BJ (cell line): ENCODE measurements at places on chromosomes 2 and 18. TPM values are rescaled to one million over a fixed set of nuclear protein-coding genes. Genes with fewer than 3 reads are reported as not detected.

The RGPD3 gene
- polyA plus RNA-seq, result 0.02 and 0.10 TPM in 2 replicates

The SKA1 gene
- 6.2 and 9.7 TPM in 2 replicates for polyA plus RNA-seq

The TAF1B gene
- polyA plus RNA-seq, result 7.6 and 16.8 TPM in 2 replicates

The IL37 gene
- not detected in 2 replicates for polyA plus RNA-seq

The RFX8 gene
- 1.7 and 2.1 TPM in 2 replicates for polyA plus RNA-seq

The IGFBP5 gene
- polyA plus RNA-seq, result 882 and 1,060 TPM in 2 replicates

The WNT6 gene
- not detected in 2 replicates for polyA plus RNA-seq

The PAIP2B gene
- polyA plus RNA-seq, result 0.11 and 0.29 TPM in 2 replicates

GRCh38 chr2:183179156-183179555 is 54.9 kb downstream of the NUP35 start:
- no peak for DNase-seq

DNA sequence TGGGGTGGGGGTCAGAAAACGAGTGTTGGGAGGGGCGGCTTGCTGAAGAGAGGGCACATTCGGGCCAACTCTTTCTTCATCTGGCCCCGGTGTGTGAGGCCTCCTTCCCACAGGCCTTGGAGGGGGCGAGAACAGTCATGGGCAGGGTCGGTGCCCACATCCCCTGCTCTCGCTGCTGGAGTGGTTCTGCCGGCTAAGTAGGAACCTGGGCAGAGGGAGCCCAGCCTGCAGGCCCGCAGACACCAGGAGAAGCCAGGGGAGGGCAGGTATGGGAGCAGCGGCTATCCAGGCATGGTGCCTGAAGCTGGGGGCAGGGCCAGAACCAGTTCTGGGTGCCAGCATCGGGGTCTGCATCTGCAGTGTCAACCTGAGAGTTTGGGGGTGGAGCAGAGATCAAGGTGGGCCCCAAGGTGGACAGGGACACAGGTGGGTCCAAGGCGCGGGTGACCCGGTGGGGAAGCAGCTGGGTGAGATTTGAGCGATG is 46.6 kb upstream of the HPCAL1 start:
- no peak for DNase-seq

DNA sequence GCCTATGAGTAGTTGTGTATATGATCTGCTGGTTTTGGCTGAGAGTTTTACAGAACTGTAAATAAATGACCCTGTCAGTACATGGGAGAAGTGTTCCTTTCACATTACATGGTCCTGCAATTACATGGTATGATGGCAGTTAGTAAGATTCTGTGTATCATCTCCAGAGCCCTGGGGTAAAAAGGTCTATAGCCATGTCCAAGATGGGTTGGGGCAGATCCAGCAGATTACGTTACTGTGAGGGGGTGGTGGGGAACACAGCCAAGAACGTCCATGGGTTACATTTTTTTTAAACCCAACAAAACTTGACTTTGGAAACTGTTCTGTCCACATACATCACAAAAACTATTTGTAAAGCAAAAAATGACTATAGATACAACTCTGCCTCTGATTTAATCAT is 64.2 kb upstream of the LMAN1 start:
- no peak for DNase-seq

DNA sequence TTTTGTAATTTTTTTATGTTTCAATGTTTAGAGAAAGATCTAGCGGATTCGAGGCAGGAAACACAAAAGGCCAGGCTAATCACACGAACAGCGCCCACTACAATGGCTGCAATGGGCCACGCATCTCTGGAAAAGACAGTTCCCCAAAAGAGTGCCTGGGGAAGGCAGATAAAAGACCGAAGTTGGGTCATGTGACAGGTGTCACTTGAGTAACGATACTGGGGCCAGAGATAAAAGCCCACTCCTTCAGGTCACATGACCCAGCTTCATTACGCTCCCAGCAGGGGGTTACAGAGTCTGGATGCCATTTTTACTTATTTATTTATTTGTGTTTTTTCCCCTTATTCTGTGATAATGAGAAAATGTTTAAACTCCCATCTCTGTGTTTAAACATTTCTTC is 95.4 kb downstream of the CDK15 start:
- no peak for DNase-seq

GRCh38 chr18:36088256-36088655 is 20.9 kb upstream of the RPRD1A start:
- no peak for DNase-seq

- DNase-seq, result no peak
Observed at GRCh38 chr18:9796011-9796410, 87.9 kb downstream of the RAB31 start.

DNA sequence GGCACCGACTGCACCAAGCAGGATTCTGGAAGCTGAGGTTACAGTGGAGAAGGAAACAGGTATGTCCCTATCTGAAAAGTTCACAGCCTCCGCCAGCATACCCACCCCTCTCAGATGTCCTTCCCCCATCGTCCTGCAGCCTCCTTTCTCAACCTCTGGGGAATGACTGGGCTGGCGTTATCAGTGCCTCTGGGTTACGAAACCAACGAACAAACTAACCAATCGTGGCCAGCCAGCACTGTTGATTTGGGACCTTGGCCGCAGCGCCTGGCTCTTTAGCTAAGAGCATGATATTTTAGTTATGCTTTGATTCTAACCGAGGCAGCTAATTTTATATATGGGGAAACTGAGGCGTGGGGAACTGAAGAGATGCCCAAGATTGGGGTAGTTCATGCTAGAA is 233.0 kb downstream of the TFCP2L1 start:
- DNase-seq, result no peak

DNA sequence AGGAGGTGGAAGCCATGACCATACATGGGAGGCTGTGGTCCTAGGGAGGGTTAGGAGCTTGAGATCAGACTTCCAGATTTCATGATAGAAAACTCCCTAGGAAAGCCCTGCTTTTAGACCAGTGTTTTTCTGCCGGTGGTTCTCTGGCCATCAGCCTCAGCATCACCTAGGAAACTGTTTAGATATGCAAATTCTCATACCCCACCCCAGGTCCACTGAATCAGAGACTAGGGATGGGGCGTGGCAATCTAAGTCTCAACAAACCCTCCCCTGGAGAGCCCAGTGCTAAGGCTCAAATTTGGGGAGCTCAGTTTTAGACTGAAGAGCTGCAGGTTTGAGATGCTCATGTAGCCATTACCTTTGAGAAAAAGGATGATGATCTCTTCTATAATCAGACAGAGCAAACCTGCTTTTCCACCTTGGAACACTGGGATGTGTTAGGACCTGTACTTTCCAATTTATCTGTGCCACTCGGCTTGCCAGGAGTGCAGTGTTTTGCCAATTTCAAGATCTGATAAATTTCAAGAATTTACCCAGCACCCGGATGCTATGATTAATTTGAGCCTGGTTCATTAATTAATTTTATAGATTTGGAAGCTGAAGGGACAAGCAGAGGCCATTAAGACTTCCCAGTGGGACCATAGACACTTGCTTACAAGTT is 31.5 kb upstream of the LYPD6B start:
- no peak for DNase-seq

DNA sequence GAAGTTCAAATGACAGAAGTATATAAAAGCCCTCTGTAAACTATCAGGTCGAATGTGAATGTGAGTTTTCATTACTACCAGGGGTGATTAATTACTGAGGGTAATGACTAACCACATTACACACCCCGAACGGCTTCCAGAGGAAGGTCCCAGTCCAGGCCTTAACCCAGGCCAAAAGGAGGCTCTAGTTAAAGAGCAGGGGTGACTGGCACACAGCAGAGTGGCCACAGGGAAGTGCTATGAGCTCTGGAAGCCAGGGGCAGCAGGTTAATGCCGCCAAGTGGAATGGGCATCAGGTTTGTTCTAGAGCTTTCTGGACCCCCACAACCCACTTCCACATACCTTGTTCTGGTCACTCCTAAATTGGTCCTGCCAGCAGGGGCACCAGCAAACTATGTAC is 87.7 kb downstream of the BCL11A start:
- DNase-seq, result no peak

GRCh38 chr2:143435131-143435530 is 305.9 kb downstream of the ARHGAP15 start:
- DNase-seq, result no peak

- no peak for DNase-seq
Observed at GRCh38 chr2:11515490-11515981, 18.3 kb upstream of the GREB1 start.

- no peak for DNase-seq
Observed at GRCh38 chr18:2997846-2998564, 14.9 kb downstream of the LPIN2 start.

DNA sequence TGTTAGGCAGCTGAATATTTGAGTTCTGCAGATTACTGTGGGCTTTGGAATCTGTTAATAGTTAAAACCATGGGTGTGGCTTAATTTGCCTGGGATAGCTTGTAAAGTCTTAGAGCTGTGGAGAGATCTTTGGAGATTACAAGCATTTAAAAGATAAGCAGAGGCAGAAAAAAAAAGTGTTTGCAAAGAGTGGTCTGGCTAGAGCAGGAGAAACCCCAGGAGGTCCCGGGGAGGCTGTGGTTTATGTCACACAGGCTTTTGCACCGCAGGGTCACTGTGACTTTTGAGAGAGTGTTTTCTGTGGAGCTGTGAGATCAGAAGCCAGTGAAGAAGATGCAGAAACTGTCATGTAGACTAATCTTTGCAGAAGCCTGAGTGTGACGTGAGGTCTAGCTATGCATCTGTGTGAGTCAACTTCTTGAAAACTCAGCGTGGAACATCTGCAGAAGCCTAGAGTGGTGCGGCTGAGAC is 49.0 kb downstream of the SETBP1 start:
- peak; percentile 38 for DNase-seq

GRCh38 chr2:9423922-9424272 is 443 bp downstream of the CPSF3 start:
- no peak for DNase-seq

GRCh38 chr18:76450452-76451395 is 44.3 kb downstream of the ZNF516 start:
- no peak for DNase-seq

DNA sequence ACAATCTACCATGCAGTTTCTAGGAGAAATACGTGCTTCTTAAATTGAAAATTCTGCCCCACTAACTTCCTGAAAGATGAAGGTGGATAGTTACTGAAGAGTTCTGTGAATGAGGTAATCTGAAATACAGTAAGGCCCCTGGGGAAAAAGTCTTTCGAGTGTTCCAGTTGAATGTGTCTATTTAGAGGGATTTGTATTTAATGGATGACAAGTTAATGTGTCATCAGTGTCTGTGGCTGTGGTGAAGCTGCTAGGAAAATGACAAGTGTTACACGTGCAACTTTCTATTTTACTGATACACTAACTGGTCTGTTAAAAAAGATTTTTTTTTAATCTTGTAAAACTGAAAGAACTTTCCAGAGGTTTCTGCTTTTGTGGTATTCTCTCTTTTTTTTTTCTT is 384.6 kb downstream of the STK39 start:
- no peak for DNase-seq

DNA sequence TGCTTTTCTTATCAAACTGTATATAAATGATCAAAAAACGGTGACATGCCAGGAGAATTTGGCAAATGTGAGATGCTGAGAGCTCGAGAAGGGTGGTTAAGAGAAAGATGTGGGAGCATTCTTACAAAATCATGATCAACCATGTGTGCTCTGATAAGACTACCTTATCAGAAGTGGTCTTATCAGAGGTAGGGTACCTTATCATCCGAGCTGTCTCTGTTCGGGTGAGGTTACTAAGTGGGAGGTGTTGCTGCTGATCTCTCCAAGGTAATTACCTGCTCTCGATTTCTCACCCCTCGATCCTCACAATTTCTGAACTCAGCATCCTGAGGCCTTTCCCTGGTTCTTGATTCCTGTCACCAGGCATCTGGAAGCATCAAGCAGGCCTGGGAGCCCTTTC is 813.0 kb upstream of the ID2 start:
- no peak for DNase-seq

DNA sequence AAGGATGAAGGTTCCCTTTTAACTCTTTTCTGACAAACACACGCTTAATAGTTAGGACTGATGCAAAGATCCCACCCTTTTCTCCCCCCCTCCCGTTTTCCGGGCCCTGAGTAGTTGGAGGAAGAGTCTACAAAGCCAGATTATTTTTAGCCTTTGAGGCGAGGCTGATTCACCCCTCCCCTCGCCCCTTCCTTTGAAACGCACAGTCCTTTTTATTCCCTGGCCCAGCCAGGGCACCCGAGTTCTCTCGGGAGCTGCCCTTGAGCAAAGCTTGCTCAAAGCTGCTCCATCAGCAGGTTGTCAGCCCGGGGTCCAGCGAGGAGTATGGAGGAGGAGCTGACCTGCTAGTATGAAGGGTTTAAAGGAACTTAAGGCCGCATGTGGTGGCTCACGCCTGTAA is 47.1 kb upstream of the SPRED2 start:
- DNase-seq, result no peak

GRCh38 chr2:242011167-242011513 is 141.6 kb downstream of the RTP5 start:
- no peak for DNase-seq

- DNase-seq, result no peak
Observed at GRCh38 chr2:181046833-181047232, 66.4 kb downstream of the UBE2E3 start.

DNA sequence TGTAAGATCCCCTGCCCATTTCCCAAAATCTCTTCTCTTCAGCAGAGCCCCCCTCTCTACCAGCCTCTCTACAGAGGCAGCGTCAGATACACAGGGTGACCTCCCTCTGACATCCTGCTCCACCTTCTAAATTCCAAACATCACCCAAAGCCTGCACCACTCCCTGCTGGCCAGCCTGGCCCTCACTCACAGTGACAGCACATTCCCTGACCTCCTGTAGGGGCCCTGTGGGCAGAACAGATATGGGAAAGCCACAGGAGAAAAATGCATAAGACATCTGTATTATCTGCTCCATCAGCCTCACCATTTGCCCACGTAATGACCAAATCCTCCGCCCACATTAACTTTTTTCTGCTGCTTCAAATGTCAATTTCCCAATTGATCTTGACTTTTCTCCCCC is 40.6 kb downstream of the TRABD2A start:
- no peak for DNase-seq

- DNase-seq, result no peak
Observed at GRCh38 chr2:136134126-136134525, 16.2 kb upstream of the CXCR4 start.

- peak; percentile 69 for DNase-seq
Observed at GRCh38 chr2:149005471-149006077, 32.9 kb upstream of the LYPD6B start.

- DNase-seq, result no peak
Observed at GRCh38 chr18:26459340-26459739, 89.0 kb downstream of the KCTD1 start.

DNA sequence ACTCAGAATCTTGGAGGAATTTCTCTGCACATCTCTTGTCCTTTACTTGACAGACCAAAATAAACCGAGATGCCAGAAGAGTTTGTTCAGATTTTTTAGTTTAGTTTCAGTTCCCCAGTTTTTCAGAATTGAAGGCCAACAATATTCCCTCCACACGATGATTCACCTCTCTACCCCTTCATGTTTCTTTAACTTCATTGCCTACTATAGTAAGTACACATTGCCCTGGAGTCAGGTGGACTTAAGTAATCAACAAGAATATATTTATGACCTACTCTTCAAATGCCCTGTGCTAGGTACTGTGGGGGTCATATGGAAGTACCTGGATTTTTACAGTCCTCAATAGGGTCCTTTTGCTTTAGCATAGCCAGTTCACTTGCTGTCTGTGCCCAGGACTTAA is 79.6 kb upstream of the CTLA4 start:
- DNase-seq, result no peak
